ENCODE measurements at places on chromosomes 5 and 9.

DNA sequence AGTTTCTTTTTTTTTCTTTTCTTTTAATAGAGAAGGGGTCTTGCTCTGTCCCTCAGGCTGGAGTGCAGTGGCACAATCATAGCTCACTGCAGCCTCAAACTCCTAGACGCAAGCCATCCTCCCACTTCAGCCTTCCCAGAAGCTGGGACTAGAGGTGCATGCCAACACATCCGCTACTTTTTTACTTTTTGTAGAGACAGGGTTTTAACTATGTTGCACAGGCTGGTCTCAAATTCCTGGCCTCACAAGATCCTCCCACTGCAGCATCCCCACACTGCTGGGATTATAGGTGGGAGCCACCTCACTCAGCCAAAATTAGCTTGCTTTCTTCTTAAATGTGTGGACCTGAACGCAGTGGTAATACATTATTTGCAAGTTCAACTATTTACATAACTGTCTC is 66.1 kb downstream of the SERINC5 start:
- DNase-seq = no peak

- DNase-seq = no peak
Observed at GRCh38 chr9:13165956-13166355, 113.5 kb downstream of the MPDZ start.

DNA sequence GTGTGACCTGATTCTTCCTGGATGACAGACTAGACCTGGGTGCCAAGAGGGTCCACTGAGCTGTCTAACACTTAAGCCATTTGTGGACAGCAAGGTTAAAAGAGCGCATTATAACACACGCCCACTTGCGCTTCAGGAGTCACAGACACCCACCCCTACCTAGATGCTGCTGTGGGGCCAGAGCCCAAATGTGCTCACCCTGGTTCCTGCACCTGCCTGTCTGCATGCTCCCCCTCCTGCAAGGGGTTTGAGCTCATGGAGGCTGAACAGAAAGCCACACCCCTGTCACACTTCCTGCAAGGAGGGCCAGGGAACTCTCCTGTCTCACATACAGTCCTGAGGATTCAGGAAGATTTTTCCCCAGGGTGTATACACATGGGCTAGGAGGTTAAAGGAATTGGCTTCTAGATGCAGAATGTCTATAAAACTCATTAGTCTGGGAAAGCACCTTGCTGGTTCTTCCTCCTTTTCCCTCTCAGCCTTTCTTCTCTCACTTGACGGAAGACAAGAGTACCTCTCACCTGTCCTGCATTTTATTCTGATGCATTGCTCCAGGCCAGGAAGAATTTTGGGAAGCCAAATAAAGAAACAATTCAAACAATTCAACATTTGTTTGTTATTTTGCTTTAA is 87.4 kb upstream of the LHFPL2 start:
- DNase-seq = no peak

GRCh38 chr9:132372177-132373095 is 17.6 kb upstream of the SETX start:
- DNase-seq = peak; percentile 23

- no peak for DNase-seq
Observed at GRCh38 chr5:159972538-159973362, 36.2 kb upstream of the TTC1 start.

GRCh38 chr5:79844571-79844970 is 146.5 kb downstream of the MTX3 start:
- no peak for DNase-seq

DNA sequence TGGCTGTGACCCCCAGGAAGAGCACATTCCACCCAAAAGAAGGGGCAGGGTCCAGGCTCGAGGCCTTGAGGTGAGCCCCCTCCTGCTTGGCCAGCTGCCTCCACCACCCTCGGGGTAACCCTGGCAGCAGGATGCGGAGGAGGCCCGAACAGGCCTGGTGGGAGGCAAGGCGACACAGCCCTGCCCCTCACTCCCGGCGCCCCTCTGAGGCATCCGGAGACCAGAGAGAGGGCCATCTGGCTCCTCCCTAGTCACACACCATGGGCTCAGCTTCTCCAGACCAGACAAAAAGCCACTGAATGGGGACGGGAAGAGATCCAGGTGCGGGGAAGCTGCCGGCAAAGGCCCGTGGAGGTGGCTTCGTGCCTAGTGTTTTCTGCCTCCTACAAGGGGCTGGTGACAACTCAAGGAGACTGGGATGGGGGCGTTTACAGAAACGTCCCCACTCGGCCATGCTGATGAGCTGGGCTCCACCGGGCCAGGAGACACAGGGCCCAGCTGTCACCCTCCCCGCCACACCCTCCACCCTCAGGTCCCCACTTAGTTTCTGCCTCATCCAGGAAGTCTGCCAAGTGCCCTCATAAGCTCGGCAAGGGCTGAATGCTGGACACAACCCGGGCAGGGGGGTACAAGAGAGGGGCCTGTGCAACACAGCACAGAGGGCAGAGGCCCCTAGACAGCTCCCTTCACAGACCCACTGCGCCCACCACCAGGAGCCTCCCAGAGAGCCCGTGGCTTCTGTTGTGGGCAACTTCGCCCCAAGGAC is 41.9 kb downstream of the NACC2 start:
- DNase-seq = no peak

GRCh38 chr5:73799401-73799972 is 173.5 kb downstream of the ARHGEF28 start:
- no peak for DNase-seq

Measured in amygdala (tissue), 56 donors.